ENCODE measurements at places on chromosomes 7 and 10. TPM values are rescaled to one million over a fixed set of nuclear protein-coding genes. Genes with fewer than 3 reads are reported as not detected.

The VGF gene
- total RNA-seq: 0.66 TPM

The ASCC1 gene
- total RNA-seq: 42.1 TPM

The TAC1 gene
- under 0.01 TPM for total RNA-seq

The GNGT1 gene
- total RNA-seq: not detected

The EPDR1 gene
- total RNA-seq: 43.4 TPM

The ZNF365 gene
- total RNA-seq: 5.8 TPM

The GPR37 gene
- 20.6 TPM for total RNA-seq

The PPP1R9A gene
- 3.3 TPM for total RNA-seq

The ZNF239 gene
- total RNA-seq: 6.2 TPM
